ENCODE measurements at places on chromosomes 13 and 19.

GRCh38 chr13:30844548-30845296 is 61.3 kb upstream of the MEDAG start:
- DNase-seq = no peak

DNA sequence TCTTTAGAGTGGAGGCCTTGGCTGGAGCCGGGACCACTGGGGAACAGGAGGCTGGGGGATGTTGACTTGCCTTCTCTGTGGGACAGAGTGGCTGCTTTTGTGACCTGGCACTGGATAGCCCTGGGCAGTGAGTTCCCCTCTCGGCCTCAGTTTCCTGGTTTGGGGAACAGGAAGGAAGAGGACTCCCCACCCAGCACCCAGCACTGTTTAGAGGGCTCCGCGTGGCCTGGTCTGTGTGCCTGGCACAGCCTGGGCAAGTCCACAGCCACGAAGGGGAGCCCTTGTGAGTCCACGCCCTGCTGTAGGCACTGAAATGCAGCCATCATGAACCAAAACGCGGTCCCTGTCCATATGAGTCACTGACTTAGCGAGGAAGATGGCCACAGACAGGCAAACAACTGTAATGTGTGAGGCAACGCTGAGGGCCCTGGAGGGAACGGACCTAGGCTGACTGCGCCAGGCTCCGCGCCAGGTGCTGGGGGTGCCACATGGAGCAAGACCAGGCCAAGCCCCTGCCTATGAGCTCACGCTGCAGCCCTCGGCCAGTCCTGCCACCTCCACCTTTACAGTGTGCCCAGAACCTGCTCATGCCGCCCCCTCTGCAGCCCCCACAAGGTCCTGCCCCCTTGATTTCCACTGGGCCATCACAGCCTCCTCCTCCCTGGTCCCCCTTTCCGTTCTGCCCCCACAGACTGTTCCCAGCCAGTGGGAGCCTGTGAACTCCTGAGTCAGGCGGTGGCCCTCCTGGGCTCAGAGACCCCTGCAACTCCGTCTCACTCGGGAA is 35.5 kb downstream of the PAK4 start:
- no peak for DNase-seq

DNA sequence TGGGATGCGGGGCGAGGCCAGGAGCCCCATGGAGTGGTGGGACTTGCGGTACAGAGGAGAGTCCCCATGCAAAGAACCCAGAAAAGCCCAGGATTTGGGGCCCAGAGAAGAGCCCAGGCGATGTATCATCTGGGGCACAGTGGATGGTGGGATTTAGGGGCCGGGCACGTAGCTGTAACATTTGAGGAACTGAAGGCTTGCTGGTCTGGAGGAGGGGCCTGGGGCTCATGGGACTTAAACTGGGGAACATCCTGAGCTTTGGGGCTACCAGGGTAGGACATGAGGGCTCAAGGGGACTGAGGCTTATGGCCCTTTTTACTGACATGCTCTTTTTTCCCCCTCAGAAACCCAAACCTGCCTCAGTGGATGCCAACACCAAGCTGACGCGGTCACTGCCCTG is 13.5 kb downstream of the MED25 start:
- DNase-seq = no peak

DNA sequence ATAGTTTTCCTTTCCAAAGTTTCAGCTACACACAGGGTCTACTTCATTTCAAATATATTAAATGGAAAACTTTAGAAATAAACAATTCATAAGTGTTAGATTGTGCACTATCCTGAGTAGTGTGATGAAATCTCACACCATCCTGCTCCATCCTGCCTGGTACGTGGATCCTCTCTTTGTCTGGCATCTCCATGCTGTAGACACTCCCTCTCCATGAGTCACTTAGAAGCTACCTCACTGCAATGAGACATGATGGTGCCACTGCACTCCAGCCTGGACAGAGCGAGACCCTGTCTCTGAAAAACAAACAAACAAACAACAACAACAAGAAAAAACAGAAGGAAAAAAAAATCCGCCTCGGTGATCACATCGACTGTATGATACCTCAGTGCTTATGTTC is 191.8 kb downstream of the PCCA start:
- no peak for DNase-seq

GRCh38 chr13:95087746-95088305 is 213.4 kb downstream of the ABCC4 start:
- DNase-seq = no peak

GRCh38 chr13:57829496-57829895 is 198.0 kb downstream of the PCDH17 start:
- DNase-seq = no peak

GRCh38 chr13:109737606-109738005 is 48.8 kb downstream of the IRS2 start:
- DNase-seq = no peak

DNA sequence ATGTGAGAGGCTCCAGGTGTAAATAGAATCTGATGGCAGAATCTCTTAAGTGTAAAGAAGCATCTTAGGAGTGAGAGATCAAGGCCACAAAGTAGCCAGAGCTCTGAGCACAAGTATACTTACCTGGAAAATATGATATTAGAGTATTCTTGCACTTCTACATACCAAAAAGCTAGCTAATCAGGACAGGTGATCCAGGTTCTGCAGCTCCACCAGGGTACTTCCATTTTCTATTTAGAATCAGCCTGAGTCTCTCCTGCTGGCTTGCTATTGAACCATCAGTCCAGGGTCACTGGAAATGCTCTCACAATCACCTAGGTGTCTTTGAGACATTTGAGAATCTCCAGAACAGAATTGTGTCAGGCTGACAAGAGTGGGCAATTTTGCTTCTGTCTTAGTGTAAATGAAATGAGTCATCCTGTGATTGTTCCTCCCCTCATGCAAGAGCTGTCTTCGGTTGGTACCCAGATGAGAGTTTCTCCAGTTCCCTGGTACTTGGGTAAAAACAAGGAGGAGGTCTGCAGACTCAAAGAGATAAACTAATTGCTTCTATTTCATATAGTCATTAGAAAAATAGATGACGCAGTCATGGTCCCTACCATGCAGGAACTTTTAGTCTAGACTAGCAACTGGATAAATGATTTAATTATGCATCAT is 14.6 kb downstream of the ZNF254 start:
- no peak for DNase-seq

DNA sequence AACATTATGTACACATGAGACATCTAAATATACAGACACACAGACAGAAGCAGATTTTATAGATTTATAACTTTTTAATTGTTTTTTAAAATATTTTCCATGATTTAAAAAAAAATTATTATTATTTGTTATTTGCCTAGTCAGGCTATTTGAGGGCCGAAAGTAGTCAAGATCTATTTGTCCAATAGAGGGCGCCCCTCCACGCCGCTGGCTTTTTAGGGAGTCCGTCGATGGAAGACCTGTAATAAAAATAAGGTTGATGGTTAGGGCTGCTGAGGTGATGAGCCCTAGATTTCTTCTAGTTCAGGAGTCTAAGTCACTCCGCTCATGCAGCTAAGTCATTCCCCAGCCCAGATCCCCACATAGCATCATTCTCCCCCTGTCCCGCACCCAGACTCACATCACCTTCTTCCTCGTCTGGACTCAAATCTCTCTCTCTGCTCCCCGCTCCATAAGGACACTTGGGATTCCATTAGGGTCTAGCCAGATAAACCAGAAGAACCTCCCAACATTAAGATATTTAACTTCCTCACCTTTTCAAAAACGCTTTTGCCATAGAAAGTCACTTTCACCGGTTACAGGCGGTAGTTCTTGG is 33.9 kb upstream of the CEACAM21 start:
- DNase-seq = peak; percentile 56

- DNase-seq = no peak
Measured at GRCh38 chr13:53863520-53863919, 834.9 kb downstream of the OLFM4 start.

DNA sequence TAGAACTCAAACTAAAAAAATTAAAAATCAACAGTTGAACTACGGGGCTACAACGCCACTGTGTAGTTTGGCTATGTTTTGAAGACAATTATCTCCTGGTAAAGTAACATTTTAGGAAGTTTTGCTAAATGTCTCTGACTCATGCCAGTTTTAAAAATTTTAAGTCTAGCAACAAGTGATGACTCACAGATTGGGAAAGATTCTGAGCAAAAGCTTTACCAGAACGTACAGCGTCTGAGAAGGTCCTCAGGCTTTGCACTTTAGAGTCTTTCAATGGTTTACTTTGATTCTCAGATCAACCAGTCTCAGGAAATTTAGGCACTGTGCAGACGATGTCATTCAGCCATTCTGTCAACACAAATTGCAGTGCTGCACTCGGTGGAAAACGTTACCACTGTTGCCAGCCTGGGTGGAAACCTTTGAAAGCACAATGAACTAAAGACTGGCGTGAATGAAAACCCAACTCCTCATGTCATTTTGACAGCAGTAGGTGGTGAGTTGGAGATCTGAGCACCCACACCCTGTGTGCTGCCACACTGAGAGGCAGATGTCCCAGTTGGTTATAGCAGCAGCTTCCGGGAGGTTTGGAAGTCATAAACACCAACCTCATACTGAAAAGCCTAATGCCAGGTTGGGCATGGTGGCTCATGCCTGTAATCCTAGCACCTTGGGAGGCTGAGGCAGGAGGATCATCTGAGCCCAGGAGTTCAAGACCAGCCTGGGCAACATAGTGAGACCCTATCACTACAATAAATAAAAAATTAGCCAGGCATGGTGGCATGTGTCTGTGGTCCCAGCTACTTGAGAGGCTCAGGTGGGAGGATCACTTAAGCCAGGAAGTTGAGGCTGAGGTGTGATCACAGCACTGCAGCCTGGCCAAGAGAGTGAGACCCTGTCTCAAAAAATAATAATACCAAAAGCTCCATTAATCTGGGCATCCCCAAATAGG is 6.3 kb upstream of the WTIP start:
- no peak for DNase-seq

- no peak for DNase-seq
Measured at GRCh38 chr13:28467034-28467433, 27.9 kb downstream of the FLT1 start.
